ENCODE measurements at places on chromosomes 12 and 14.
A peak's percentile ranks its signal among the peaks of the same experiment; 100 is the strongest.

- no peak for DNase-seq
Measured at GRCh38 chr12:96335270-96335669, 65.0 kb downstream of the CDK17 start.

DNA sequence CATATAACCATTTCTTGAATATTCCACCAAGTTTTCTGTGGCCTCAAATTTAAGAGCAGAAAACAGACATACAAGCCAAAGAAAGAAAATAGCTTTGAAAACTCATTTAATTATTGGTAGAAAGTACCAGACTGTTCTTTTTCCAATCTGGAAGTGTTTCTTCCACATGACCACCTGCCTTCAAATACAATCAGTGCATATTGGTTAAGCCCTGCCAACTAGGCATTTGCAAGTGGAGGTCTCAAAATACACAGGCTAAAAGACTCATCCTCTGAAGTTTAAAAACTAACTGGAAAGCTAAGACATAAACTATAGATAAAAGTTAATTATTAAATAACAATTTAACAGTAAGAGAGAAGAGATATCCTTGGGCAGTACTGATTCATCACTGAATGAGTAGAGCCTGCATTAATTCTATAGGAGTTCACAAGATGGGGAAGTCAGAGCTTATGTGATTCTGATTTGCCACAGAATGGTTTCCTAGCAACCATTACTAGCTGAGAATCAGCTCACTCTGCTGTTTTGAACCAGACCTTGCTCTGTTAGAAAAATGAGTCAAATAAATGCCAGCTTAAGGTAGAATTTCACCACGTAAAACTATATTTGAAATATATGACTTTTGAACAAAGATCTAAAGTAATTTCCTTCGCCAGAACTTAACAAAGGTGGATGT is 433.8 kb downstream of the FUT8 start:
- DNase-seq, result no peak

DNA sequence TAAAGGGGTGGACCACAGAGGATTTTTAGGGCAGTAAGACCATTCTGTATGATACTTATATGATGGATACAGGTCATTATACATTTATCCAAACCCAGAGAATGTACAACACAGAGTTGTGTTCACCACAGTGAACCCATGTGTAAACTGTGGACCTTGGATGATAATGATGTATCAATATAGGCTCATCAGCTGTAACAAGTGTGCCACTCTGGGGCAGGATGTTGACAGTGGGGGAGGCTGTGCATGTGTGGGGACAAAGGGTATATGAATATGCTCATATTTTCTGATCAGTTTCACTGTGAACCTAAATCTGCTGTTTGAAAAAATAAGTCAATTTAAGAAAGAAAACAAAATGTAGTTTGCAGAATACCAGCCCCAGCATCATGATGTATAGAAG is 14.2 kb upstream of the OS9 start:
- no peak for DNase-seq

GRCh38 chr12:120489018-120489417 is 6.9 kb upstream of the DYNLL1 start:
- DNase-seq, result no peak

DNA sequence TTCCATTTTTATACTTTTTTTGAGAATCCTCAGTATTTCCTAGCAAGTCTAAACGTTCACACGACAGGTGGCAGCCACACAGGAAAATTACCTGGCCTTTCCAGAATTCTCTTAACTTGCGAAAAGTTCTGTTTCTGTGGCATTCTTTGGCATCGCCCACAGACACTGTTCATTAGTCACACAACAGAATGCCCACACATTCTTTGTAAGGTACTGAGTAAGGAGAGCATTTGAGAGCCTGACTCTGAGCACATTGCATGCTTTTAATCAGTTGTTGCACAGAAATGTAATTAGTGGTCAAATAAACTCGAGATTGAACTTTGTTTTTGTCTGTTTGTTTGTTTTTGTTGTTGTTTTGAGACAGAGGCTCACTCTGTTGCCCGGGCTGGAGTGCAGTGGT is 52.4 kb downstream of the LMNTD1 start:
- no peak for DNase-seq

DNA sequence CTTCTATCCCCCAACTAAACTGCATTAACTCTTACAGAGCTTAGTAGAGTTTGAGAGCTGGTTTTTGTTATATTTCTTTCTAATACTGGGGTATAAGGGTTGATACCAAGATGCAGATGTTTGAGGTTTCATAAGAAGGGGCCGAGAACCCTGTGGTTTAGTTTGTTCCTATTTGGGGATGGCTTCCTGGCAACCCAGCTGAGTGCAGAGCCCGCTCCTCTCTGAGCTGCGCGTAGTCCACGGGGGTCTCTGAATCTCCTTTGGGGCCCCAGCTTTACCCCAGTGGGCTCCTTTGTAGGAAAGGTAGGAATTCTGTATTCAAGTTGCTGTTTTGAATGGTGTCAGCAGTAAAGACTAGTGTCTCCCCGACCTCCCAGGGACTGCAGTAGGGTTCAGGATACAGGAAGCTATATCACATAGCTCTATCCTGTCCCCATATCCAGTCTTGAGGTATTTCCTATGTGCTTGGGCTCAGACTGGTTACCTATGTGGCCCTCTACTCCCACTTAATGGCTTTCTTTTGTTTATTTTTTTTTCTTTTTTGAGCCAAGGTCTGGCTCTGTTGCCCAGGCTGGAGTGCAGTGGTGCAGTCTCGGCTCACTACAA is 25.4 kb downstream of the PLXNC1 start:
- no peak for DNase-seq

- DNase-seq, result no peak
Measured at GRCh38 chr14:87066221-87066817, 926.7 kb downstream of the GALC start.

GRCh38 chr14:27386391-27386790 is 788.6 kb upstream of the NOVA1 start:
- no peak for DNase-seq

GRCh38 chr12:94832780-94833681 is 170.5 kb downstream of the NDUFA12 start:
- DNase-seq, result no peak

DNA sequence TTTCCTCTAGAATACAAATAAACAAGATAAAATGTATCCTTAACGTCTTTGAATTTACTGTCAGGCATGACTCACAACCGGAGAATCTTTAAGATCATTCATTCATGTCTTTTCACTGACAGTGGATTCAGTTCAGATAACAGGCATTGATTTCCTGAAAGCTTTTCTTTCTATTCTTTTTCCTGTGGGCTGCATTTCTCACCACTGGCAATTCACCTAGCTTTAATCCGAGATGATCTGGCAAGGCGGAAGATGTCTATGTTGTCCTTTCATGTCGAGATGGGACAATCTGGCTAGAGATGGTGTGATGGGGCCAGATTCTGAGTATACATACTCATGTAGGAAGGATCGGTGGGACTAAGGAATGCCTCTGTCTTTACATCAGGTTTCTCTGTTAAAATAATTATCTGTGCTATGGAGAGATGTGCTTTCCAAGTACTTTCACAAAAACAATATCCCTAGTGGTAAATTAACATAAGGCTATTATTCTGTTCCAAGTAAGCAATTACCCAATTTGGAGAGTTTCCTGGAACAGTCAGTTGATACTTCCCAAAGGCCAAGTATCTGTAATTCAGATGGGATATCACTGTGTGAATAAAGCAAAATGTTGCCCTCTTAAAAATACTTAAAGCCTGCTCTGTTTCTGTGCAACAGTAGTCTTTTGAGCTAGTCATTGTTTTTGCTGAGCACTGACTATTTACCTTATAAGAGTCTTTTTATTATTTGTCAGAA is 17.8 kb downstream of the ACSS3 start:
- no peak for DNase-seq

DNA sequence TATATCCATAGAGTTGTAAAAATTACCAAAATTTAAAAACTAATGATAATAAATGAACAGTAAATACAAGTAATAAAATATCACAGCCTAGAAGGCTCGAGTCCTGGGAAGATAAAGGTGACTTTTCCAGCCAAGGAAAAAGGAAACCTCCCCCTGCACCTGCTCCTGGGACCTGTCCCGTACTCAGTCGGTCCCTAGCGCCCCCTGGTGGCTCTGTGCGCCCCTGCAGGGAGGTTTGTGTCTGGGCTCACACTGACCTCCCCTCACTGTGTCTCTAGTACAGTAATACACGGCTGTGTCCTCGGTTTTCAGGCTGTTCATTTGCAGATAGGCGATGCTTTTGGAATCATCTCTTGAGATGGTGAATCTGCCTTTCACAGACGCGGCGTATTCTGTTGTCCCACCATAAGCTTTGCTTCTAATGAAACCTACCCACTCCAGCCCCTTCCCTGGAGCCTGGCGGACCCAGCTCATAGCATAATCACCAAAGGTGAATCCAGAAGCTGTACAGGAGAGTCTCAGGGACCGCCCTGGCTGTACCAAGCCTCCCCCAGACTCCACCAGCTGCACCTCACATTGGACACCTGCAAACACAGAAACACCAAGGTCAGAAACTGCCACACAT is 1030.4 kb downstream of the TMEM121 start:
- peak; percentile 74 for DNase-seq

- no peak for DNase-seq
Measured at GRCh38 chr14:95453713-95453980, 62.8 kb downstream of the SYNE3 start.

- DNase-seq, result no peak
Measured at GRCh38 chr14:101196051-101196712, 292.7 kb upstream of the RTL1 start.

DNA sequence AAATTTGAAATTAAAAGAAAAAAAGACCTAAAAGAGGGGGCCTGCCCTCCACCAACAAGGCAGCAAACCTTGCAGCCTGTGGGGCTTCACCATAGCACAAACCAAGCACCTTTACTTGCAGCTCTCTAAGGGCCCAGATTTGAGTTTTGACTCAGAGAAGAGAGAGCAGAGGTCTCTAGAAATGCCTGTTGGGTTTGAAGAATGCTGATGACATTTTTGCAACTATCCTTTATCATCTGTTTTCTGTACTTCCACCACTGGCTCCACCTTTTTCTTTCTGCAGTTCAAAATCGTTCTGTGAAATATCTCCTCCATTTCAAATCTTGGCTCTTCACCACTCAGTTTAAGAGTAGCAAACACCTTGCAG is 83.8 kb upstream of the HMGA2 start:
- no peak for DNase-seq

DNA sequence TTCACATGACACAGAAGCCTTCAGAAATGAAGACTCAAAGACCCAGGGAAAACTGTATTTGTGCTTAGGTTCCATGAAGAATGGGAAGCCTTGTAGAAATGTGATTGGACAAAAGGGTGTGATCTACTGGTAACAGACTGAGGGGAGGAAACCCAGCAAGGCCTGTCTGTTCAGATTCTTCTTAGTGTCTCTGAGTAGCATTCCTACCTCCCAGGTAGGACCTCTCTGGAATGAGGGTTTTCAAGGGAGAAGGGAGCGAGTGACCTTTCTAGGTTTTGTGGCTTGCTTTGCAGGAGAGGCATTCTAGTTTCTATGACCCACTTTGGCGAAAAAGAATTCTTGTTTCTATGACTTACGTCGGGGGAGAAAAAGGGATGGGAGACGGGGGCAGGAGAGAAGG is 401.7 kb downstream of the DPF3 start:
- no peak for DNase-seq

DNA sequence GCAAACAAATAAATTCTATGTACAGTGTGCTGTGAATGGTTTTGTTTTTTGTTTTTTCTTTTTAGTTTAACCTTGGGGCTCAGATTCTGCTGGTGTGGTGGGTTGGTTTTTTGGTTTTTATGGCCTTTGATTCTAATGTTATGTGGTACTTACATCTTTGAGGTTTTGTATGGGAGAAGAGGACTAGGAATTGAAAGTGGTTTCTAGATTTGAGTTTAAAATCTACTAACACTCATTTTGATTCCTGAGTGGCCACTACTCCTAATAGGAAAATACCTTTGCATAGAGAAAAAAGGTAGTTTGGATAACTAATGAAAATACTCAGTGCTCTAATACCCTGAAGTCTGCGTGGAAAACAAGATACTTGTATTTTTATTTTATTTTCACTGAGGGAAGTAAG is 137.7 kb downstream of the MON2 start:
- DNase-seq, result no peak

- no peak for DNase-seq
Measured at GRCh38 chr12:59629890-59630289, 34.1 kb downstream of the SLC16A7 start.

DNA sequence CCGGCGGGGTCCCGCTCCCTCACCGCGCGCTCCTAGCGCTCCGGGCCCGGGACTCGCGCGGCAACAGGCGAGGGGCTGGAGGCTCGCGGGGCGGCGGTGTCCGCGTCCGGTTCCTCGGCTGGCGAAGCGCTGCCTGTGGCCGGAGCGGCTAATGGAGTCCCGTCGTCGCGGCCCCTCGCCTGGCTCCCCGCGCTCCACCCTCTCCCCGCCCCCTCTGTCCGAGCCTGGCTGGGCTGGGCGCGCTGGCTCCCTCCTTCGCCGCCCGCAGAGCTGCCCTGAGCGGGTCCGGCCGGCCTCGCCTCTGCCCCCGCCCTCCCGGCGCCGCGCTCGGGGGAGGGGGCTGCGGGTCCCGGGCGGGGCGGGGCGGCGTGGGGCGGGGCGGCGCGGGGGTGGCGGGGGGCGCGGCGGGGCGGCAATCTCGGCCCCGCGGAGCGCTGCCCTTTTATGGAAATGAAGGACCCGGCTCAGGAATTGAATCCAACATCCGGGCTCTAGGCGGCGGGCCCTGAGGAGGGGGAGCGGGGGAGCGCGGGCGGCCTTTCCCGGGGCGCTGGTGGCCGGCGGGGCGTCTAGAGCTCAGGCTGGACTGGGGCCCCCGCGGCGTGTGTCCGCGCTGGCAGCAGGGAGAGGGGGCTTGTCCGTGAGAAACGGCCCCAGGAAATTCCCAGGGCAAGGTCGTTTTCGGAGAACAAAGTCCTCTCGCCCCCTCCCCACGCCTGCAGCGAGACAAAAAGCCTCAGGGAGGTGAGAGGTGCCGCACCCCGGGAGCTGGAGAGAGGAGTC is at the start of gene FERMT2:
Gene FERMT2 (minus strand): TSS at position 153 of the 783 bp plus-strand sequence. CDS start 482 bp downstream, outside the sequence.
- no peak for DNase-seq

DNA sequence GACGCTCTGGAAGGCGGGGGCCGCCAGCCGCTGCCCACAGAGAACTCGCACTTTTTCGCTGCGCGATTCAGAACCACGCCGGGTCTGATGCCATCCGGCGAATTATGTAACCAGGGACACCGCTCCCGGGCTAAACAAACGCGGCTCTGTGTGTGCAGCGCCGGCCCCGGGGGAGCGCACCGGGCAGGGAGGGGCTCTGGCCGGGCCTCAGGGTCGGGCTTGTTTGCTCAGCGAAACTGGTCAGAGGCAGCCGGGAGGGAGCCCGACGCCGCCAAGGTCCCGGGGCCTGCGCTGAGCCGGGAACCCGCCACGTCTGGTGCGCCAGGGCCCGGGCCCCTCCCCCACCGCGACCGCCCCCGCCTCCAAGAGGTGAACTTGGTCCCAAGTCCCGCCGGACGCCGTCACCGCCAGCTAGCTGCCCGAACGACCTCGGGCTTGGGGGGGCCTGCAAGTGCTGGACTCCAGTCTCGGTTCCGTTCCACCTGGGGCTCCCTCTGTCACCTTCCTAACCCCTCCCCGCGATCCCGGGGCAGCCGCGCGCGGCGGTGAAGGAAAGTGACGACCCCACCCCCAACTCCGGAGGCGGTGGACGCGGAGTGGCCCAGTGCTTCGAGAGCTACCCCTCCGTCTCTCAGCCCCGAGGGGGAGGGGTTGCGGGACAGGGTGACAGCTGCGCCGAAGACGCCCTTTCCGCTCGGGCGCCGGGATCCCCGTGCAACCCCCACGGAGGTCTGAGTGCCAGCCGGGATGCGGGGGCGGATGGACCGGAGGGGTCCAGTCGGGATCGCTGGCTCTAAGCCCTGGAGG is 848 bp downstream of the CTDSP2 start:
- no peak for DNase-seq

- no peak for DNase-seq
Measured at GRCh38 chr12:40382217-40382616, 157.4 kb downstream of the LRRK2 start.
